ENCODE measurements at places on chromosomes 1 and 21.

- DNase-seq, result no peak
These were observed 435.7 kb upstream of the PROX1 start for GRCh38 chr1:213552045-213552444.

DNA sequence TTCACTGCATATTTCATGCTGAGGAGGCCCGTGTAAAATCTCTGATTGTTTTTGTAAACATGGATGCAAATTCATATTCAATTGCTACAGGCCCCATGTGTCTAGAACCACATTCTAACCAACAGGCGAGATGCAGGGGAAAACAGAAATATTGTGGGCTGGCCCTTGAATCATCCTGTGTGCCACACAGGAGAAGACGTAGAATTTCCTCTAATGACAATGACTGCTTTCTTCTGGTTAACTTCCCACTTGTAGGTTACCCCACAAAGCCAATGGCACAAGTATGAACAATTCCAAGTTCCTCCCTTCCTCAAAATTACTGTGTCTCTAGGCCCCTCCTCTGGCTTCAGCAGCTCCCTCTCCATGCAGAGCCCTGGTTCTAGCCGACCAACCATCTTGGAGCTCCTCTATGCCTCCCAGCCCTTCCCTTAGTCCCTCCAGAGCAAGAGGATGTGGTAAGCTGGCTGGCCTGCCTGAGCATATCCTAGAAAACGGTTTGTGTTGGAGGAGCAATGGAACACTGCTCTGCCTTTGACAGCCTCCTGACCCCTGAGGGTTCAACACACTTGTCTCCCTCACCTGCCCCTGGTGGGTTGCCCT, 205.2 kb downstream of the HS2ST1 start:
- no peak for DNase-seq

- DNase-seq, result no peak
These were observed 11.2 kb upstream of the HOOK1 start for GRCh38 chr1:59803458-59804038.

DNA sequence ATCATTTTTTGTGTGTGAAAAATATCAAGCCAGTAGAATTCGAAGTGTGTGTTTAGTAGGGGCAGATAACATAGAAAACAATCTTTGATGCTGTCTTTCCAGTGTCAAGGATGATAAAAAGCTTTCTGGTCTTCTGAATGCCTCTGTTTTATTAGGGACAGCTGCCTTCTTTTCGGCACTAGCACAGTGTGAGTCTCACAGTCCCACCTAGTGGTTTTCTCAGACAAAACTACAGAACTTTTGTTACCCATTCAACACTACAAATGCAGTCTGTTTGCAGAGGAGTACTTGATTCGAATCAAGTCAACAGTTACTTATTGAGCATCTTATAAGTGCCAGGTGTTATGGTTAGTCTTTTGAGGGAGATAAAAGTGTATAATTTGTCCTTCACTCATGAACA, 30.6 kb upstream of the MCOLN3 start:
- no peak for DNase-seq

GRCh38 chr1:58649555-58649954, 50.3 kb downstream of the MYSM1 start:
- no peak for DNase-seq

DNA sequence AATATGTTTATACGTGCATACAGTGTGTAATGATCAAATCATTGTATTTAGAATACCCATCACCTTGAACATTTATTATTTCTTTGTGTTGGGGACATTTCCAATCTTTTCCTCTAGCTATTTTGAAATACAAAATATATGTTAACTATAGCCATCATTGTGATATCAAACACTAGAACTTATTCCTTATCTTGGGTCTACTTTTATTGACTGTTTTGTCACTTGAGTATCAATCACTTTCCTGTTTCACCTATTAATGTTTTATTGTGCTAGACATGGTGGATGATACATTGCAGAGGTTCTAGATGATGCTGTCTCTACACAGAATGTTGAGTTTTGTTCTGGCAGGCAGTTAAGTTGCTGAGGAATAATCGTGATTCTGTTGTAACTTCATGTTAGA, 45.9 kb downstream of the STXBP3 start:
- DNase-seq, result no peak

DNA sequence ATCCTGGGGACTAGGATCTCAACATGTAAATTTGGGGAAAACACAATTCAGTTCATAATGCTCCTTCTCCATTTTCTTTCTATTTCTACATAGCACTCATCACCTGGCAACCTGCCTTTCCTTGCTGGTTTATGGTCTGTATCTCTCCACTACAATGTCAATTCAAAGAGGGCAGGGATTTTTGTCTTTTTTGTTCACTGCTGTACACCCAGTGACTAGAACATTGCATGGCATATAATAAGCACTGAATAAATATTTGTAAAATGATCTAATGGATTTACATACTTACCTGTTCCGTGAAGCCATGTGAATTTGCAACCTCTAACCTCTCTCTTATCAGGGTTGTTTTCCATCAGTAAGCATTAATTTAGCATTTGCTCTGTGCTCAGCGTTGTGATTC, 27.4 kb upstream of the TBX15 start:
- DNase-seq, result no peak

- no peak for DNase-seq
These were observed 766.1 kb downstream of the LTN1 start for GRCh38 chr21:28226563-28226962.

GRCh38 chr21:34524646-34525601, 12.9 kb upstream of the KCNE1 start:
- no peak for DNase-seq

DNA sequence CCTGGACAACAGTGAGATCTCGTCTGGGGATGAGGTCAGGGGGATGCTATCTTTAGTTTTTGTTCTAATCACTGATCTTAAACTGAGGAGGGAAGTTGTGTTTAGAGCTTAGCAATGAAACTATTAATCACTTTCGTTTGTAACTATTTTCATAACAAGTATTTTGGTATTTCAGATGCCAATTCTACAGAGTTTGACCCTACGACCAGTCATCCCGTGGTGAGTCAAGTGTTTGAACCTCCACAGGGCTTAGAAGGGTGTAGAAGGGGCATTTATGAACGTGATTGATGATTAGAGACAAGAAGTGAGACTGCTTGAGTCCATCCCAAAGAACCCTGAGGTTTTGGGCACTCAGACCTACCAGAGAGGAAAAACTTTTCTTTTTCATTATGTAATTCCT, 15.6 kb downstream of the SLFNL1 start:
- no peak for DNase-seq

DNA sequence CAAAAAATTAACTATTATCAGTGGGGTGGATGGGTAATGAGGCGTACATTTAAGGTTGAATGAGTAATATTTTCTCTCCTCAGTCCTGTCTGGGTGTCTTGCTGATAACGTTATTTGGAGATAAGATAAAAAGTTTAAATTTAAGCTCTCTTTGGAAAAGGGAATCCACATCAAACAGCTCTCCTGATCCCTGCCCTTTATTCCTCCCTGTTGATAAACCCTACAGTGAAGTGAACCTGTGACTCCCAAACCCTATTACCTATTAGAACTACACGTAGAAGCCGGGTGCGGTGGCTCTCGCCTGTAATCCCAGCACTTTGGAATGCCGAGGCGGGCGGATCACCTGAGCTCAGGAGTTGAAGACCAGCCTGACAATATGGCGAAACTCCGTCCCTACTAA, 9.9 kb upstream of the GPR161 start:
- no peak for DNase-seq

DNA sequence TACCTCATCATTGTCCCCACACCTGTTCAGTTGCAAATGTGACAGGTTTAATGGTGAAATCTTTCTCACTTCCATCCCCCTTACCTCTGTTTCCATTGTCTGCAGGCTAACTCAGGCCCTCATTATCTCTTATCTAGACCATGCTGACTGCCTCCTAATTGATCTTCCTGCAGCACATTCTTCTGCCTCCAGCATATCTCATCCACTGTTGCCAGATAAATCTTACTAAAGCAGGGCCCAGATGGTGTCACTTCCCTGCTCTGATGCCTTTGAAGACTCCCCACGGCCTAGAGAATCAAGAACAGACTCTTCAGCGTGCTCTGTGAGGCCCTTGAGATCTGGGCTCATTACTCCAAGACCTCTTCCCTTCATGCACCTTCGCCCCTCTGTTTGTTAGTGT, 230.1 kb downstream of the DUSP10 start:
- no peak for DNase-seq

DNA sequence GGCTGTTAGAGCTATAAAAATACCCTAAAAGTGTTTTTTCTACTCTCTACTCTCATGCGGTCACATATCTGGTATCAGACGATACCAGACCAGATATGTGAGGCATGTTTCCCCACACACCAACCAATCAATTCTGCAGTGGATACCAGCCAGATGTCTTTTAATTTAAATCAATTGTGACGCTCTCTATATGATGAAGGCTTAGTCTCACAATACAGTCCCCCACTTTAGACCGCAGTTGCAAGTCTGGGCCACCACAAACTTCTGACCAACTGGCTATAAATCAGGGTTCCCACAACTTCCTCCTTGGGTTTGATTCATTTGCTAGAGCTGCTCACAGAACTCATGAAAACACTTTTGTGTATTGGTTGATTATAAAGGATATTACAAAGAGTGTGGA, 586.1 kb upstream of the ZP4 start:
- no peak for DNase-seq

DNA sequence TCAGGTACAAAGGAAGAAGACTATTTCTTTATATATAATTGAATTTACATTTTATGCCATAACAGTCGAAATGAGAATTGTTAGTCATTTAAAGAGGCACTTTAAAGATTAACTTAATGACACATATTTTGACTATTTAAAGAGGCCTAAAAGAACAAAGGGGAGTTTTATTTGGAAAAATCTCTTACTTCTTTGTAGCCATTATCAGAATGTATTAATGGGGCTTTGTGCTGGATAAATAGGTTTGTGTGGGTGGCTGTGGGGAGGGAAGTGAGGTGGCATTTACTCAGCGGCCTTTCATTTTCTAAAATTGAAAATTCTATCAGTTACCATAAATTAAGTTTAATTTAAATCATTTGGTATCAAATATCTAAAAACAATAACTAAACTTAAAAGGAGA, 462.2 kb upstream of the CXADR start:
- DNase-seq, result no peak

GRCh38 chr1:31447210-31447609, 34.2 kb downstream of the SERINC2 start:
- no peak for DNase-seq

DNA sequence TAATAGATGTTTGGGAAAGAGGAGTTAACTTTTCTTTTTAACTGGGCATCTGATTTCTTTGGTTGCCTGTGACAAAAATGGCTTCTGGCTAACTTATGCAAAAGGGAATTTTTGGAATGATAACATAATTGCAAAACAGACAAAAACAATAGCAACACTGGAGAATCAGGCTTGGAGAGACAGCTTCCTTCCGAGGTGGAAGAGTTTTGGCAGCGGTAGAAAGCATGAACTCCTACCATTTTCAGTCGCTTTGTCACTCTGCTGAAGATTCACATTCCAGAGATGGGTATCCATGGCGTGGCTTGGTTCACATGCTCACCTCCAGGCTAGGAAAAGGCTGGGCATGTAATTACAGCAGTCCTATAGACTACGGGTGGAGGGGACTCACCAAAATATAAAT, 17.2 kb upstream of the FGGY start:
- no peak for DNase-seq

DNA sequence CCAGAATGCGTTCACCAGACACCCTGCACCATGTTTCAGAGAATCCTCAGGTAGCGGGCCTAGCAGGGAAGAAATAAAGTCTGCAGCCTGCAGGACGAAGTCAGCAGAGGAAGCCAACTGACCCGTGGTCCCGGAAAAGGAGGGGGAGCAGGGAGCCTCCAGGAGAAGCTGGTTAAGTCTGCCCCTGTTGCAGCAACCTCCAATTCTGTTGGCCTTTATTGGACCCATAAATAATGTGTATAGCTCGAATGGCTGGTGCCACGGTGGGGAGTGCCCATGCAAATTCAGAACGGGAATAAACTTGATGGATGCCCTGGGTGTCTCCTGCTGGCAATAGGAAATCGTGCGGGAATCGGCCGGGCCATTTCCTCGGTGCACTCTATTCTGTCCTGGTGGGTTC, 254.1 kb downstream of the AJAP1 start:
- no peak for DNase-seq

DNA sequence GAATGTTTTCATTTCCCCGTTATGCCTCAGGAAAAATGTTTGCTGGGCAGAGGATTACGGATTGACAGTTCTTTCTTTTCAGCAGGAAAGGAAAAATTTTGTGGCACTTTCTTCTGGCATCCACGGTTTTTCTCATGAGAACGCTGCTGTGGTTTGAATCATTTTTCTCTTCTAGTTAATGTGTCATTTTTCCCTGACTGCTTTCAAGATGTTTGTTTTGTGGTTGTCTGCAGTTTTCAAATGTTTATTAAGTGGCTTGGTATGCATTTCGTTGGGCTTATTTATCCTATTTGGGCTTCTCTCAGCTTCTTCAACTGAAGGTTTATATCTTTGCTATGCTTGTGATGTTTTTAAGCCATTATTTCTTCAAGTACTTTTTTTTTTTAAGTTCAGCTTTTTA, 359.0 kb downstream of the RGS7 start:
- DNase-seq, result no peak

GRCh38 chr1:17673329-17674072, 81.6 kb upstream of the ACTL8 start:
- DNase-seq, result no peak
